HepG2 (cell line): ENCODE measurements at places on chromosomes 4 and X. TPM values are rescaled to one million over a fixed set of nuclear protein-coding genes. Genes with fewer than 3 reads are reported as not detected.

Gene PI4K2B
- 5.4 and 6.9 TPM in 2 replicates for polyA plus RNA-seq

DNA sequence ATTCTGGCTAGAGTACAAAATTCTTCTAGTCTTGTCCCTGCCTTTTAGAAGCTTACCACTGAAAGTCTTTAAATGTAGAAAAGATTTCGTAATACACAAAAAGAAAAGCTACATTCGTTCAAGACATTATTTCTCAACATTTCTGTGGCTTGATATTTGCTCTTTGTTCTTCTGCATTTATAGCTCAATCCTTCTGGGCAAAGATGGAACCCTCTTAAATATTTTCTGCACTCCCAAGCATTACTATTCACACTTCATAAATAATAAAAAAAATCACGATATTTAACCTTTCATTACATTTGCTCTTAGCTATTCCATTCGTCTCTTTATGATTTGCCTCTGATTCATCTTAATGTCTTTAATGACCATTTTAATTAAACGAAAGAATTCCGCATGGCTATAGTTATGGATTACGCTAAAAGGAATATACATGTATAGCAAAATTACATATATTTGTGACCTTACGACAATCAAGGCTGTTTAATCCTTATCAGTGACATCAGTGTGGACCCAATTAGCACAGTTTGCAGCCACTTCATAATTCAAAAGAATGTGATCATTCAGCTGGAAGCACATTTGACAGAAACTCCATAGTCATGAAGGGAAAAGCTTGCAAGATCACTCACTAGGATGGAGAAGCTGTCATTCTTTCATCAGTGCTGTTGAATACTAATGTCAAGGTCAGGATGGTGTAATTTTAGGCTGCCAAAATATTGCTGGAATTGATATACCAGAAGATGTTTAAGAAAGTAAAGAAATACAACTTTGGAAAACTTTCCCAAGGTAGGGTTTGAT lies 1075.0 kb upstream of the TENM3 start:
- H3K27ac ChIP-seq = no peak overlapping the region
- no peaks in the 10 kb centered on the region for H3K36me3 ChIP-seq
- no peaks in the 10 kb centered on the region for H3K4me1 ChIP-seq
- DNase-seq = no peak
- H3K4me3 ChIP-seq = no peak overlapping the region

- peaks cover 77% of the 10 kb centered on the region for H3K27me3 ChIP-seq
- H3K27ac ChIP-seq = no peak within 1 kb of the TSS
- H3K4me1 ChIP-seq = peaks cover 41% of the 10 kb centered on the region
- no peak for DNase-seq
- peak within 1 kb of the TSS; percentile 73 for H3K4me3 ChIP-seq
- no peaks in the 10 kb centered on the region for H3K36me3 ChIP-seq
These were observed at the start of gene ZFYVE28 for GRCh38 chr4:2417765-2418649. Gene ZFYVE28 (minus strand): TSS chr4:2418645. CDS start chr4:2418323, 322 bp downstream.

DNA sequence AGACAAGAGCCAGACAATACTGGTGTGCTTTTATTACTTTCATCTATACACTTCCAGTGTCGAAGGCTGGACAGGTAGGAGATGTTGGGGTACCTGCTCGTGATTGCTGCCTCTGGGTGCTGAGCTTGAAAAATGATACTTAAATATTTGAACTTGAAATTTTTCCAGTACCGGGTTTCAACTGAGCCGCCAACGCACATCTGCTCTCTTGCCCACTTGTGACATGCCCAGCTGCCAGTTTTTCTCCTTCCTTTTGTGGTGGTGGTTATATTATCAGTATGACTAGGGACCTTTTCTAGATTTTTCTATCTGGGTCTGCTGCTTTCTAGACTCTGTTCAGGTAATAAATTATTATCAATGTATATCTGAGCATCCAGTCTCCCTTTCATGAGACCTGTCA lies 3.4 kb downstream of the OGT start:
- H3K27ac ChIP-seq = no peak overlapping the region
- DNase-seq = no peak
- no peak overlapping the region for H3K4me3 ChIP-seq
- H3K4me1 ChIP-seq = peaks cover 53% of the 10 kb centered on the region
- peaks cover 12% of the 10 kb centered on the region for H3K36me3 ChIP-seq
- H3K27me3 ChIP-seq = no peaks in the 10 kb centered on the region

Gene CXCL6
- not detected in 2 replicates for polyA plus RNA-seq

Gene APLN
- 0.17 and 0.26 TPM in 2 replicates for polyA plus RNA-seq

Gene PAGE4
- polyA plus RNA-seq = 0.35 TPM in 1 of 2 replicates, not detected in the other

GRCh38 chrX:41142130-41142910 lies 57.1 kb downstream of the USP9X start:
- no peak overlapping the region for H3K4me3 ChIP-seq
- peaks cover 17% of the 10 kb centered on the region; the same call in 2 of the 3 replicates for H3K36me3 ChIP-seq
- H3K27me3 ChIP-seq = no peaks in the 10 kb centered on the region
- no peak overlapping the region for H3K27ac ChIP-seq
- H3K4me1 ChIP-seq = no peaks in the 10 kb centered on the region
- no peak for DNase-seq

Gene RIPPLY1
- polyA plus RNA-seq = 0.33 and 0.41 TPM in 2 replicates

- no peak for DNase-seq
- H3K4me1 ChIP-seq = peaks cover 56% of the 10 kb centered on the region
- no peaks in the 10 kb centered on the region for H3K27me3 ChIP-seq
- no peaks in the 10 kb centered on the region for H3K36me3 ChIP-seq
- H3K4me3 ChIP-seq = peak overlapping the region; percentile 49
These were observed 61.1 kb downstream of the RGS12 start for GRCh38 chr4:3353752-3354454.

Gene CFAP299
- polyA plus RNA-seq = not detected in 2 replicates

DNA sequence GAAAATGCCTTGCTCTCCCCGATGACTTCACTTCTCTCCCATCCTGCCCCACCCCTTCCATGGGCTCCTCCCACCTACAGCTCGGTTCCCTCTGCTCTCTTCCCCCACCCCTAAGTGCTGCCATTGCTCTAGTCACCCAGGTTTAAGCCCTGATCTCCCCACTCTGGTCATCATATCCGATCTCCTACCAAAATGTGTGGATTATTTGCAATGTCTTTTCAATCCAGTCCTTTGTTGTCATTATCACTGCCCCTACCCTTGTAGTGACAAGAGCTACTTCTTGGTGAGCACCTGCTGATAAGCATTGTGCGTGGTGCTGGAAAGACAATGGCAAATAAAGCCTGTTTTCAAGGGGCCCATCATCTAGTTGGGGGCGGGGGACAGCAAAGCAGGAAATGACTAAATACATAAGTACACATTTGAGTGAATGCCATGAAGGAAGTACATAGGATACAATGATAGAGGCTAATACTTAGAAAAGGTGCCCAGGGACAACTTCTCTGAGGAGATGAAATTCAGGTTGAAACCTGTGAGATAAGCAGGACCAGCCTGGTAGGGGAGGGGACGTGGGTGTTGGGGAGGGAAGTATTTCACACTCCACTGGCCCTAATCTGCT lies 63.8 kb downstream of the DLG3 start:
- no peak overlapping the region for H3K4me3 ChIP-seq
- H3K27ac ChIP-seq = no peak overlapping the region
- peak; percentile 44 for DNase-seq

Gene CASP3
- polyA plus RNA-seq = 19.9 and 26.0 TPM in 2 replicates

GRCh38 chr4:173367946-173368345 lies 2.8 kb upstream of the SAP30 start:
- no peaks in the 10 kb centered on the region for H3K36me3 ChIP-seq
- H3K4me1 ChIP-seq = peaks cover 10% of the 10 kb centered on the region
- DNase-seq = no peak

GRCh38 chr4:129998436-129999150 lies 902.6 kb downstream of the C4orf33 start:
- H3K4me3 ChIP-seq = no peak overlapping the region
- no peak for DNase-seq
- no peaks in the 10 kb centered on the region for H3K36me3 ChIP-seq
- no peak overlapping the region for H3K27ac ChIP-seq
- no peaks in the 10 kb centered on the region for H3K4me1 ChIP-seq

Gene SSX2B
- polyA plus RNA-seq = not detected in 2 replicates

GRCh38 chrX:51893931-51894696 lies 691 bp downstream of the MAGED1 start:
- H3K4me3 ChIP-seq = peak overlapping the region; percentile 74
- no peaks in the 10 kb centered on the region for H3K27me3 ChIP-seq
- 0 out of 2 replicates have a peak, but pooled peaks cover 3% of the 10 kb centered on the region for H3K36me3 ChIP-seq

GRCh38 chr4:19689511-19689910 lies 562.2 kb upstream of the SLIT2 start:
- H3K27ac ChIP-seq = no peak overlapping the region
- DNase-seq = no peak
- no peaks in the 10 kb centered on the region for H3K4me1 ChIP-seq
- H3K36me3 ChIP-seq = no peaks in the 10 kb centered on the region
- H3K4me3 ChIP-seq = no peak overlapping the region

Gene MAGEC2
- polyA plus RNA-seq = not detected in 2 replicates

Gene ODAPH
- polyA plus RNA-seq = 0.50 TPM in 1 of 2 replicates, not detected in the other

DNA sequence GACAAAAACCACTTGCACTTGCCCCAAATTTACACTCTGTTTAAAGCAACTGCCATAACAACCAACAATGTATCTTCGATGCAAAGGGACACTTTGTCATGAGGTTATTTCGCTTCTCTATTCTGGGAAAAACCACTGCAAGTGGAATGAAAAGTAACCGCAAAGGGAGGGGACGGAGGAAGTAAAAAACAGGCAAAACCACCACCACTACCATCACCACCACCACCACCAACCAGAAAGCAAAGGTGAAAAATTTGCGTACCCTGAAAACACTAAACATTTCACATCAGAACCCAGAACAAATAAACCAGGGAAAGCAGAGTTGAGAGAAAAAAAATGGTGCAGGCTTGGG lies 1.2 kb upstream of the N4BP2 start:
- no peaks in the 10 kb centered on the region for H3K27me3 ChIP-seq
- DNase-seq = peak; percentile 5
- H3K27ac ChIP-seq = peak overlapping the region; percentile 99
- H3K4me1 ChIP-seq = peaks cover 39% of the 10 kb centered on the region

Gene CPLX1
- polyA plus RNA-seq = 0.18 and 0.57 TPM in 2 replicates

- H3K4me3 ChIP-seq = no peak overlapping the region
- no peaks in the 10 kb centered on the region for H3K4me1 ChIP-seq
- peaks cover 15% of the 10 kb centered on the region; the same call in 2 of the 3 replicates for H3K36me3 ChIP-seq
- H3K27me3 ChIP-seq = no peaks in the 10 kb centered on the region
- no peak for DNase-seq
- H3K27ac ChIP-seq = no peak overlapping the region
These were observed 48.6 kb downstream of the ACOX3 start for GRCh38 chr4:8391972-8392371.

DNA sequence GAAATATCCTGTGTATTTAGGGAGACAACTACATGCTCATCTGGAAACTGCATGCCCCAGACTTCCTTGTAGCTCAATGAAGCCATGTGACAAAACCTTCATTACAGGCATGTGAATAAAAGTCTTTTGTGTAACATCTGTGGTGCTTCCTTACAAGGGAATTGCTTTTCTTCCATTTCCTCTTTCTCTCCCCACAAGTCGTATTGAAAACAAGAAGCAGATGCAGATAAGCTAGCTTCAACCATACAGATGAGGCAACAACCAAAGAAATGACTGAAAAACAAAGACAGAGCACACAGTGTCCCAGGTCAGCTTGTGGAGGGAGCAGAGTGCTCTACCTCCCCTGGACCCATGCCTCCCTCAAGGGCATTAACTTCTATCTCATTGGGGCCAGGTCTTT lies 115.8 kb upstream of the INPP4B start:
- no peak for DNase-seq
- no peaks in the 10 kb centered on the region for H3K4me1 ChIP-seq
- H3K36me3 ChIP-seq = no peaks in the 10 kb centered on the region
- H3K4me3 ChIP-seq = no peak overlapping the region

GRCh38 chr4:45629717-45630116 lies 494.1 kb downstream of the GABRG1 start:
- H3K4me1 ChIP-seq = no peaks in the 10 kb centered on the region
- no peaks in the 10 kb centered on the region for H3K27me3 ChIP-seq
- DNase-seq = no peak
- no peak overlapping the region for H3K4me3 ChIP-seq

GRCh38 chrX:129825746-129826505 lies 17.8 kb downstream of the ZDHHC9 start:
- peaks cover 16% of the 10 kb centered on the region for H3K4me1 ChIP-seq
- H3K36me3 ChIP-seq = peaks cover 20% of the 10 kb centered on the region; the same call in 2 of the 3 replicates
- DNase-seq = peak; percentile 59
- H3K27ac ChIP-seq = peak overlapping the region; percentile 58
- no peak overlapping the region for H3K4me3 ChIP-seq

Gene SPANXN4
- polyA plus RNA-seq = not detected in 2 replicates

DNA sequence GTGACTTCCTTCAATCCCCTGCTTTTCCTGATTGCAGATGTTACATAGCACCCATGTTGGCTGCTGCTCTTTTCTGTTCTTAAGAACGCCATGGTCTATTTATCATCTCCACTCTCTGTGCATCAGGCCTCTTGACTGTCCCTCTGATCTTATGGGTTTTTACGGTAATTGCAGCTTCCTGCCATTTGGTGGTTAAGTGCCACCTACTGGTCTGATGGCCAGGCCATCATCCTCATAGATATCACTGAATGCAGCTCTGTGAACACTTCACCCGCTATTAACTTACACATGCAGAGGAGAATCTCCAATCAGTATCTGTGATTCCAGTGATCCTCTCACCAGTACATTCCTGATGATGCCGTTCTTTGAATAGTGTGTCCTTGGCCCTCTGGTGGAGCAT lies 382.4 kb downstream of the TRAM1L1 start:
- H3K27ac ChIP-seq = no peak overlapping the region
- DNase-seq = peak; percentile 24
- no peak overlapping the region for H3K4me3 ChIP-seq

- no peaks in the 10 kb centered on the region; the same call in 2 of the 3 replicates for H3K27me3 ChIP-seq
- peaks cover 56% of the 10 kb centered on the region for H3K4me1 ChIP-seq
- peak overlapping the region; percentile 89 for H3K4me3 ChIP-seq
- H3K36me3 ChIP-seq = no peaks in the 10 kb centered on the region
These were observed 1.2 kb downstream of the CHIC2 start for GRCh38 chr4:54063229-54063628.

DNA sequence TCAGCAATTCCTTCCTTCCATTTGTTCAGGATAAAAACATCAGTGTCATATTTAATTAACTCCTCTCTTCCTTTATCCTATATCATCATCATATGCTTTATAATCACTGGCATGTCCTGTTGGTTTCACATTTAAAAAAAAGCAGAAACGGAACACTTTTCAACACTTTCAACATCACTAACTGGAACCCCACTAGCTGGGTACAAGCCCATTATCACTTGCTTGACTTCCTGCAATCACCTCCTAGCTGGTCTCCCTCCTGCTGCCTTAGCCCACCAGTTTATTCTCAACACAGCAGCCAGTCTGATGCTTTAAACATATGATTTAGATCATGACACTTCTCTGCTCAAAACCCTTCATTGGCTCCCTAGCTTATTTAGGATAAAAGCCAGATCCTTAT lies 116.4 kb upstream of the LSM6 start:
- no peak overlapping the region for H3K4me3 ChIP-seq
- H3K36me3 ChIP-seq = no peaks in the 10 kb centered on the region
- no peaks in the 10 kb centered on the region for H3K4me1 ChIP-seq
- H3K27me3 ChIP-seq = no peaks in the 10 kb centered on the region
- H3K27ac ChIP-seq = no peak overlapping the region

Gene ASB11
- not detected in 2 replicates for polyA plus RNA-seq

GRCh38 chr4:41156574-41156973 lies 57.8 kb downstream of the APBB2 start:
- H3K4me1 ChIP-seq = peaks cover 78% of the 10 kb centered on the region
- DNase-seq = no peak
- no peaks in the 10 kb centered on the region for H3K36me3 ChIP-seq
- H3K27me3 ChIP-seq = no peaks in the 10 kb centered on the region
